ENCODE measurements at places on chromosomes 13 and 19. TPM values are rescaled to one million over a fixed set of nuclear protein-coding genes. Genes with fewer than 3 reads are reported as not detected.

ARRDC5 gene
- total RNA-seq = not detected

STOML3 gene
- total RNA-seq = 0.13 TPM

SBK2 gene
- total RNA-seq = not detected

HOMER3 gene
- 21.0 TPM for total RNA-seq

- DNase-seq = no peak
Measured at GRCh38 chr13:25898991-25899390, 152.8 kb downstream of the SHISA2 start.

DNA sequence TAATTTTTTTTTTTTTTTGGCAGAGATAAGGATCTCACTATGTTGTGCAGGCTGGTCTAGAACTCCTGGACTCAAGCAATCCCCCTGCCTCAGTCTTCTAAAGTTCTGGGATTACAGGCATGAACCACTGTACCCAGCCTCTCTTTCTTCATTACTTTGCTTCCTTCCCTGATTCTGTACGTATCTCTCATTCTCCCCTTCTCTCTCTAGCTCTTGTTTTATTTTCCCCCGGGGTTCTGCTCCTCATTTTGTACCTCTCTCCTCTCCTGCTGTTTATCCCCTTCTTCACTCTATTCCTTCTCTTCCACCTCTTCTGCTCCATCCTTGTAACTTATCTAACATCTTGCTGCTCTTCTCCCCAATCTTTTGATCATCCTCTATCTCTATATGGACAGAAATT is 46.5 kb downstream of the ZNF611 start:
- no peak for DNase-seq

DNA sequence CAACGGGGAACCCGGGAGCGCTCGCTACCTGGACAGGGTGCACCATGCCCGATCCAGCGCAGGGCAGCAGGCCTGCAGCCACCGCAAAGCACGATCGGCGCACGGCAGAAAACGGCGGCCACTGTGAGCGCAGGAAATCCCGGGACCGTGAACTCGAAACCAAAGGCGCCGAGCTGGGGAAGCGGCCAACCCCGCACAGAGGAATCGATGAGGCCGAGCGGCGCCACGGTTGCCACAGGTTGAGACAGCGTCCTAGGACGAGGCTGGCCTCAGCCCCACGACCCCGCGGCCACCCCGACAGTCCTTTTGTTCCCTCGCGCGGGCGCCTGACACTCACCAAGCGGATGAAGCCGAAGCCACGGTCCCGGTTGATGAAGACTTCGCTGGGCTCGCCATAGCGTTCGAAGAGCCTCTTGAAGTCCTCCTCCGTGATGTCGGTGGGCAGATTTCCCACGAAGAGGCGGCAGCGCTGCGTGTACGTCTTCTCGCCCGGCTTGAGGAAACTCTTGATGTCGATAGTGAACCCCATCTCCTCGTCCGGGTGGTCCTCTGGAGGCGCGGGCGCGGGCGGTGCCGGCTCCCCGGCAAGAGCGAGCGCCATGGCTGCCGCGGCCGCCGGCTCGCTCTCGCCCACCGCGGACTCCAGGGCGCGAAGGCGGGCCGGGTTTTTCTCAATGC is 557 bp downstream of the PSPC1 start:
- peak; percentile 16 for DNase-seq

GRCh38 chr13:36046672-36047071 is 84.5 kb downstream of the DCLK1 start:
- no peak for DNase-seq

DNA sequence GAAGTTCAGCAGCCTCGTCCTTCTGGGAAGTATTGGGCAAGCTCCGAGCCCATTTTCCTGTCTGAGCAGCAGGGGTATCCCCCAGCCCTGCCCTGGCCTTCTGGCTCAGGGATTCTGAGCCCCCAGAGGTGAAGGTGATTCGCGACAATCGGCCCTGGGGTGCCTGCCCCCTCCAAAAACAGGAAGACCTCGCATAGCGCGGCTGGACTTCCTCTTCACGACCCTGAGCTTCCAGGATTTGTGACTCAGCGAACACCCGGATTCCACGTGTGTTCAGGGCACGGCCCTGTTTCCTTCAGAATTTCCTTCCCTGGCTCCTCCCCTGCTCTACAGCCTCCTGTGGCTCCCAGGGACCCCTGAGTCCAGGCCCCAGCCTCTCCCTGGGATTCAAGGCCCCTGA is at the start of gene SEMA6B:
TSS of gene SEMA6B (minus strand) at position 116 of the 400 bp plus-strand sequence. CDS start 1,227 bp downstream, outside the sequence.
- DNase-seq = no peak

- no peak for DNase-seq
Measured at GRCh38 chr13:95235199-95235756, 66.0 kb downstream of the ABCC4 start.

DNA sequence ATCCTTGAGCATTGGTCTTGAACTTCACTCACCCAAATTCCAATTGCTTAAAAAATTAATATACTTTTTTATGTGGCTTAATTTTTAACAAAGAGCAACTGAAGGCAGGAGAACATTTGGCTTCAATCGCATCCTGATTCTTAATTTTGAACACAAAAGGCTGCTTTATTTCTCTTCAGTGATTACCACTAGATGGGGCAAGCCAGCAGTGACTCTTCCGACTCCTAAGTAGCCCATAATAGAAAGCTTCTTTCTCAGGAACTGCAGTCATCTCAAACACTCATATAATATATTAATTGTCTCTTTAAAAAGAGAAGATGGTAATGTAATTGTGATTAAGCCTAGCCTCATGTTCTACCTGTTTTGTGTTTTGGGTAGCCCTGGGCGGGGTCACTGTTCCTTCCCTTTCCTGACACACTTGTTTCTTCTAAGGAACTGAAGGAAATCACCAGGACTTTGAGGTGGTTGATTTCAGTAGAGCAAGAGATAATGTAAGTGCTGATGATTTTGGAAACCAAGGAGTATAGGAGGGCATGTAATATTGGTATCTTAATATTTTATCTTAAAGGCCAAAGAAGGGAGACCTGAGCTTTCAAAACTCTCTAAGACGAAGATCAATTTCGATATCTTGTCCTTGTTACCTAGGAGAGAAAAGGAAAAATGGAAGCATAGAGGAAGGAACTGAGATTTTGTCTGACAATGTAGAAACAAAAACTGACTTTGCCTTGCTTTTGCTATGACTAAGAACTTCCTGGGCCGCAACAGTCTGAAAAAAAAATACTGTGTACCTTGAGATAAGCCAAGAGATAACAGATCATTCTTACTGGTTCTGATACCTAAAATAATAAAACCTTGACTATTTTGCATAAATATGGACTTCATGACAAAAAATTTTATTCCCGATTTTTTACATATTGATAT is 73.1 kb downstream of the TNFSF13B start:
- peak; percentile 69 for DNase-seq

- peak; percentile 26 for DNase-seq
Measured at GRCh38 chr13:90068658-90069057, 1278.8 kb upstream of the MIR17HG start.

DNA sequence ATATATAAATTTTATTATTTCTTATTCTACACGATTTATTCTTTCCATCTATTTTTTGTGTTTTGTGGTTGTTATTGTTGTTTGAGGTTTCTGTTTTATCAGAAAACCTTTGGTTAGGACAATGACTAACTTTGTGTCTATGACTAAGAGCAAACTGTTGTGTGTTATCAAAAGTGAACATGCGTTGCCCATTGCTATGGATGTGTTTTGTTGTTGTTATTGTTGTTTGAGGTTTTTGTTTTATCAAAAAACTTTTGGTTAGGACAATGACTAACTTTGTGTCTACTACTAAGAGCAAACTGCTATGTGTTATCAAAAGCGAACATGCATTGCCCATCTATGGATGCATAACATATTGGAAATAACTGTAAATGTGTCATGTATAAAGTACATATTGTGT is 692.3 kb downstream of the SLITRK1 start:
- no peak for DNase-seq

- no peak for DNase-seq
Measured at GRCh38 chr13:111373486-111373885, 53.0 kb downstream of the TEX29 start.

DNA sequence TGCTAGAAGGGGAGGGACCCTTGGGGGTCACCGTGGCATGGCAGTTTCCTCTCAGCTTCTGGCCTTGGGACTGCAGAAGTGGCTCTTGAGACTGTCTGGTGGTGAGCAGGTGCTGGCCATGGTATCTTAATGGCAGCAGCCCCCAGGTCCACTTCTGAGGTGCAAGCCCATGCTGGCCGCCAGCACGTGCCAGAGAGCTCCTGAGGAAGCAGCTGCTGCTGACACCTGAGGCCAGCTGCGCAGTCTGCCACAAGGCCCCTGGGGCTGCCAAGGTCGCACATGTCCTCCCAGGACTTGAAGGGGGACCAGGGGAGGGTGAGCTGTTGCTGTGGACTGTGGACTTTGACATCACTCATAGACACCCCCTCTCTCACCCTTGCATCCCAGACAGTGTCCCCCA is 48.0 kb downstream of the NFIX start:
- no peak for DNase-seq

- peak; percentile 43 for DNase-seq
Measured at GRCh38 chr13:36850790-36851438, 31.9 kb downstream of the RFXAP start.

GRCh38 chr13:47798906-47799305 is 202.2 kb downstream of the SUCLA2 start:
- DNase-seq = peak; percentile 43

- DNase-seq = no peak
Measured at GRCh38 chr13:43744261-43745031, 42.3 kb downstream of the ENOX1 start.

DNA sequence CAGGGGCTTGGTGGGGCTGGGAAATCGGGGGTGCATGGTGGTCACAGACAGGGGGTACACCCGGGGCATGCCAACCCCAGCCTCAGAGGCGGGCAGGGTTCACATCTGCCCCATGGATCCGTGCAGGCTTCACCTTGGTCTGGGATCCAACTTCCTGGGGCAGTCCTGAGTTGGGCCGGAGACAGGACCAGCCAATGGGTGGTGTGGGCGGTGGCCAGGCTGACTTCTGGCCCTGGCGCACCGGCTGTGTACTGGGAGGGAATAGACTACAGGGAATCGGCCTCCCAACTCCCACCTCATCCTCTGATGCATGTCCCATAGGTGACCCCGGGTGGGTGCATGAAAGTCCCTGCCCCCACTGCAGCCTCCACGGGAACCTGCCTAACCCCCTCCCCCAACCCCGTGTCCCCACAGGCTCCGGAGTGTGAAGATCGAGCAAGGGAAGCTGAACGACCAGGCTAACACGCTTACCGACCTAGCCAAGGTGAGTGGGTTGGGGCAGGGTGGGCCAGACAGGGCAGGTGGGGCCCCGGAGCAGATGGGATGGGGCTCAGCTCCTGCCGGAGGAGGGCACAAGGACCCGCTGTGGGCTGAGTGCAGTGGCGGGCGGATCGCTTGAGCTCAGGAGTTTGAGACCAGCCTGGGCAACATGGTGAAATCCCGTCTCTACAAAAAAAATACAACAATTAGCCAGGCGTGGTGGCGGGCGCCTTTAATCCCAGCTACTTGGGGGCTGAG is 14.7 kb upstream of the ARRDC2 start:
- no peak for DNase-seq

- DNase-seq = no peak
Measured at GRCh38 chr19:49210108-49210900, 52.7 kb downstream of the TRPM4 start.

- no peak for DNase-seq
Measured at GRCh38 chr19:37563518-37563917, 31.1 kb downstream of the ZNF571 start.

- peak; percentile 69 for DNase-seq
Measured at GRCh38 chr19:13033819-13034611, 38.7 kb downstream of the NFIX start.

DNA sequence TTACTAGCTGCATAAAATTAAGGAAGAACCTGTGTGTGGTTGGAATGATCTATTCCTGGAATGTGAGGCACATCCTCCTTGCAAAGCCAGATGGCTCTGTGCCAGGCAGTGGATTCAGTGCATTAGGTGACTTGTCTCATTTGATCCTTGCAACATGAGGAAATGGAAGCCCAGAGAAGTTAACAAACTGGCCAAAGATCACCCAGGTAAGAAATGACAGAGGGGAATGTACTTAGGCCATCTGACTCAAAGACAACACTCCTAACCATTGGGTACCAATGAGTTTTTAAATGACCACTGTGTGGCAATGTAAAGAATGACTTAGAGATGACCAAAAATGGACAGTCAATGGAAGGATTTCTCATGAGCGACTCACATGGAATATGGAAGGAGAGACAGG is 114.2 kb upstream of the RXFP2 start:
- DNase-seq = no peak

DNA sequence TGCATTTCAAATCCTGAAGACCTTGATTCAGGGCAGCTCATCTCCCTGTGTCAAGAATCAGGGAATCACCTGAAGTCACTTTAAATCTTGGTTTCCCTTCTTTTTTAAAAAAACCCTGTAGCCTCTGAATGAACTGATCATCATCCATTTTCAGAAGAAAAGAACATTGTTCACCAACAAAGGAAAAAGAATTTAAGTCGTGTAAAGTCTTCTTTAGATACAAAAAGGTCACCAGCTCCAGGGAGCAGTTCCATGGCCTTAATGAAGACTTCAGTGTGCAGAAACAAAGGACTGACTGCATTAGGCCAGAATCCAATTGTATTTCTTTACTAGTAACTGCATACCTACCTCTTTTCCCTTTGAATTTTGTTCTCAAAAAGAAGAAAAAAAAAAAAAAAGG is 245.0 kb downstream of the ABCC4 start:
- peak; percentile 14 for DNase-seq

DNA sequence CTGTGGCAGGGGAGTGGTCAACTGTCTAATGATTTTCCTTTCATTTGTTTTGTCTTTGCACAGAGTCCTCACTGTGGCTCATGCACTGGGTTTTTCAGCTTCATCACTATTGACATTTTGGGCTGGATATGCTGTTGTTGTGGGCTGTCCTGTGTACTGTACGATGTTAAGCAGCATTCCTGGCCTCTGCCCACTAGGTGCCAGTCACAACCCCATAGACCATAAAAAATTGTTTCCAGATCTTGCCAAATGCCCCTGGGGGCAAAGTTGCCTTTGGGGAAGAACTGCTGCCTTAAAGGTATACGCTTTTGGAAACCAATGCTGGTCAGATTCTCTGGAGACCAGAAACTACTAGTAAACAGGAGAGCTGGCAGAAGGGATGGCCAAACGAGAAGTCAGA is 310.4 kb downstream of the SPRY2 start:
- peak; percentile 93 for DNase-seq

- peak; percentile 31 for DNase-seq
Measured at GRCh38 chr13:69524459-69525150, 583.0 kb upstream of the ATXN8OS start.

DNA sequence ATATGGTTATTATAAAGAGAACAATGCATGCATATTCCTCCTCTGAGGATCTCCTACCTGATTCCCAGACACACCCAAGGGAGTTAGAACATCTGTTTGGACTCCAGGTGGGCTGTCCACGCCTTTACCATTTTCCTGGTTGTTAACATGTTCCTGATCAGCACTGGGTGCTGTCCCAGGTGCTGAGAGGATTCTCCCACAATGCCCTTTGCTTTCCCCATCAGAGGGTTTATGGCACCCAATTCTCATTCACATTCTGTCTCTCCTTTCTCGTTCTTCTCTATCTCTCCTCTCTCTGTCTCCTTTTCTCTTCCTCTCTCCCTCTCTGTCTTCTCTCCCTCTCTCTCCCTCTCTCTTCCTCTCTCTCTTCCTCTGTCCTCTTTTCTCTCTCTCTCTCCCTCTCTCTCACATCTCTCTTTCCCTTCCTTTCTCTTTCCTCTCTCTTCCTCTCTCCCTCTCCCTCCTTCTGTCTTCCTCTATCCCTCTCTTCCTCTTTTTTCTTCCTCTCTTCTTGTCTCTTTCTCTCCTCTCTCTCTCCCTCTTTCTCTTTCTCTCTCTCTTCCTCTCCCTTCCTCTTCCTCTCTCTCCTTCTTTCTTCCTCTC is 3.3 kb upstream of the RDH13 start:
- no peak for DNase-seq

- DNase-seq = peak; percentile 32
Measured at GRCh38 chr13:94595001-94595949, 677 bp downstream of the TGDS start.

Measured in SK-MEL-5 (cell line).